ENCODE measurements at places on chromosomes 5 and 9.

DNA sequence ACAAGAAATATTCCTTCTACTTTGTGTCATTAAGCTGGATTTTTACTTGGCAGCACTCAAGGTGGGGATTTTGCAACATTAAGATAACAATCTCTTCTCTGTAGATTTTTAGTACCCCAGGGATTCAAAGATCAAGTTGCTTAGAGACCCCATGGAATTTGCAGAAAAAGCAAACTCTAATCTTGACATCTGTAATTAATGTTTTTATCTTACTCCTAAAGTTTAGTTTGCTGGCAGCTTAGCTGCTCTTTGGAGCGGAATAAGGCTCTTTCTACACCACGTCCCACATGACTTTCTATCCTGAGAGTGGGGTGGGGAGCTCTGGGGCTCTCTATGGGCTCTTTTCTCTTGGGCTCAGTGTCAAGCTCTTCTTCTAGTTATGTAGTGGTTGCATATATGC lies 21.7 kb upstream of the SPDL1 start:
- no peak for DNase-seq

- no peak for DNase-seq
These were observed 344.9 kb downstream of the ICE1 start for GRCh38 chr5:5767286-5767928.

DNA sequence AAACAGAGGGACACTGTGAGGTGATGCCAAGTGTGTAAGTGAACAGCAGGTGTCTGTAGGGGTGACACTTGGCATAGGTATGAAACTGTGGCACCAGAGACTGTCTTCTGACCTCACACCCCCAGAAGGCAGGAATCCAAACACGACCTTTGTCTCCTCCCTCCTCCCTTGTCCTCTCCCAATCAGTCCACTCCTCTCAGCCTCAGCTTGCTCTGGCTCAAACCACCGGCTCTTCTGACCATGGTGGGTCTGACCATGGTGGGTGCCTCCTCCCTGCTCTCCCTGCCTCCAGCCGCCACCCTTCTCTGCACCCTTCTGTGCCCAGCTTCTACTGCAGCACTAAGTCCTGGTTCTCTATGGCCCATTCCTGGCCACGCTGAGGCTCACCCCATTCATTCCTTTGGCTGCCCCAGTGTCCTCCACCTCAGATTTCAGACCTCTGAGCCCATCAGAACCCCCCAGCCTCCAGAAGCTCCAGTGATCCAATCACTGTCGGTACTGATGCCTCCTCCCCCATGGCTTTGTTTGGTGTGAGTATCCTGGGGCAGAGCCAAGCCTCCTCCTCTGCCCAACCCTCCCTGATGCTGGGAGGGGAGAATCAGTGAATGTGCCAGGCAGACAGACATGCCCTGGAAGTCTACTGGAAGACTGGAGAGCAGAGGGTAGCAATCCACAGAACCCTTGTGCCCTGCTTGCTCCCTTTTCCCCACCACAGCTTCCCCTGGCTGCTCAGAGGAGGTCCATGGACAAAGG lies 1.7 kb upstream of the ARID3C start:
- DNase-seq, result no peak

DNA sequence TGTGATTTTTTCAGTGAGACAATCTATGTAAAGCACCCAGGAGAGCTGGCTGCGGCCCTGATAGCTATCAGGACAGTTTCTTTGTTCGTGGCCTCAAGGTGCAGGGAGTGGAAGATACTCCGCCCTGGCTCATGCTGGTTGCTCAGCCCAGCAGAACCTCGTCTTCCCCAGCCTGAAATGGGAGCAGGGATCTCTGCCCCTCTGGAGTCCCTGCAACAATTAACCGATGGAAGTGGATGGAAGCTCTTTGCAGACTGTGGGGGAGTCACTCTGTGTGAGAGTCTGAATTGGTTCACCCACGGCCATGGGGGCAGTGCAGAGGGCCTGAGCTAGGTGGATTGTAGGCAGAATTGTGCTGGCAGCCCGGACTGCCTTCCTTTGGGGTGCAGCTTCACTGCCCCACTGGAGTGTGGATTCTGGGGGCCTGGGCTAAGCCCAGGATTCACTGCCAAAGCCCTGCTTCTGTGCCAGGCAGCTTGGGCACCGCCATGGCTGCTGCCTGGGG lies 2.8 kb downstream of the AIF1L start:
- DNase-seq, result no peak

DNA sequence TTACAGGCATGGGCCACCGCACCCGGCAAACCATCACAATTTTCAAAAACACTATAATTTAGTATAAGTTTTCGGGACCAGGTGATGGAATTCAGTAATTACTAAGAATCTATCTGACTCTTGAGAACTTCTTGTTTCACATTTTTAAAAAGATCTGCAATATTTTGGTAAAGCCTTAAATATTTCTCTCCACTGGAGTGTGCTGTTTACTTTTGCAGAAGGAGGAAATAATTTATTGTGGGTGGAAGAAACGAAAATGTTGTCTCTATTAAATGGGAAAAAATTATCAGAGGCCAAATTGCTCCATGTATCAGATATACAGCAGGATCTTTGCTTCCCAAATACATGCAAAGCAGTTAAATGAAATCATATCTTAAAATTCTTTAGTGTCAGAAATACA lies 566.8 kb upstream of the CYLC2 start:
- no peak for DNase-seq

GRCh38 chr9:18459962-18460584 lies 13.9 kb upstream of the ADAMTSL1 start:
- DNase-seq, result peak; percentile 86

DNA sequence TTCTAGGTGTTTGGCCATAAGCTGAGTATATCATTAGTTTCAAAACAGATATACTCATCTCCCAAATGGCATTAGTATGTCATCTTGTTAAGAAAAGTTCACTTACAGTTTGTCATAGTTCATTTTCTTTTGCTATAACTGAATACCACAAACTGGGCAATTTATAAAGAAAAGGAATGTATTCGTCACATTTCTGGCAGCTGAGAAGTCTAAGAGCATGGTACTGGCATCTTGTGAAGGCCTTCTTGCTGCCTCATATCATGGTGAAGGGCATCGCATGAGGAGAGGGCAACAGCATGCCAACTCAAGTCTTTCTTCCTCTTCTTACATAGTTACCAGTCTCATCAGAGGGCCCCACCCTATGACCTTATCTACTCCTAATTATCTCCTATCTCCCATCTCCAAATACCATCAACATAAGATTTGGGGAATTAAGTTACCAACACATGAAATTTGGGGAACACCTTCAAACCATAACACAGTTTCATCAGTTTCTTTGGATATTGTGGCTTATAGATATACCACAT lies 20.4 kb upstream of the ITGA1 start:
- peak; percentile 20 for DNase-seq

DNA sequence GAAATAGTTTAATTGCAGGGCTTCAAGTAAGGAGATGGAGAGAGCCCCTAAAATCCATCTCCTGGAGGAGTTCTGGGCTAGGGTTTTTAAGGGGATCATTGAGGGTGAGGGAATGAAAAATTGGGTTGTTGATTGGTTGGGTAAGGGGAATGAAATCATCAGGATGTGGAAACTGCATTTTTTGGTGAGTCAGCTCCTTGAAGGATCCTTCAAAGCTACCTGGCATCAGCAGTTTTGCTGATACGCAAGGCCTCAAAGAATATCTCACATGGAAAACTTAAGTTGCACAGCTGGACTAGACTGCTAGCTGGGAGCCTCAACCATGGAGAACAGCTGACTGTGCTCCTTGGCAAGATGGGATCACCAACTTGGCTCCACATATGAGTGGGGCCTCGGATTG lies 136.7 kb downstream of the FGF10 start:
- DNase-seq, result no peak

GRCh38 chr5:98784411-98784810 lies 10.9 kb downstream of the RGMB start:
- no peak for DNase-seq

DNA sequence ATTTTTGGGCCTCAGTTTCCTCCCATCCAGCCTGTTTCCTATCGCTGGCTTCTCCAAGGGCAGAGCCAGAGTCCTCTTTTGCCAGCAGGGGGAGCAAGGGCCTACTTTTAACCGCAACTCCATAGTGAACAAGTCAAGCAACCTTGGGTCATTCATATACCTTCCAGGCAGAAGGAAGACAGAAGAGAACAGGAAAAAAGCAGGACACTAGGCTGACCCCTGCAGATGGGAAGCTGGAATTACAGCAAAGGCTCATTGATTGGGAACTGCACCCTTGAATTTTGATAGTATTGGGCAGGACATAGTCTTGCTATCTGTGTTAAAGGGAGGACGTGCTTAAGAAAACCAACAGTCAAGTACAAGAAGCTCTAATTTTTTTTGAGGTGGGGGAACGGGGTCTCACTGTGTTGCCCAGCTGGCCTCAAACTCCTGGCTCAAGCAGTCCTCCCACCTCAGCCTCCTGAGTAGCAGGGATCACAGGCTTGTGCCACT lies 30.1 kb downstream of the QRFP start:
- DNase-seq, result peak; percentile 94

GRCh38 chr9:89518466-89519365 lies 20.8 kb upstream of the SEMA4D start:
- no peak for DNase-seq

DNA sequence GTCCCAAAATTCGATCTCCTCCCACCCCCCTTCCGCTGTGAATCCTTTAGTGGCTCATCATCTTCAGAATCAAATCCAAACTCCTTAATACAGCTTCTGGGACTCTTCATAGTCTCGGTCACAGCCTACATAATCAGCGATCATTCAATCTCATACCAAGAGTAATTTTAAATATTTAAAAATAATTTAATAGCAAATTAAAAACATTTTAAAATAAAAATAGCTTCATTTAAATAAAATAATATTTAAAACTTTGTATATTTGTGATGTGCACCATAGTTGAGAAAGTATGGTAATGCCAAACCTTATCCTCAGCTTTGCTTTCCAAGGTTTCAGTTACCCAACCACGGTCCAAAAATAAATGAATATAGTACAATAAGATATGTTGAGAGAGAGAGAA lies 70.0 kb upstream of the NR3C1 start:
- DNase-seq, result no peak

- peak; percentile 25 for DNase-seq
These were observed 32.3 kb upstream of the NRG2 start for GRCh38 chr5:140075371-140075770.

DNA sequence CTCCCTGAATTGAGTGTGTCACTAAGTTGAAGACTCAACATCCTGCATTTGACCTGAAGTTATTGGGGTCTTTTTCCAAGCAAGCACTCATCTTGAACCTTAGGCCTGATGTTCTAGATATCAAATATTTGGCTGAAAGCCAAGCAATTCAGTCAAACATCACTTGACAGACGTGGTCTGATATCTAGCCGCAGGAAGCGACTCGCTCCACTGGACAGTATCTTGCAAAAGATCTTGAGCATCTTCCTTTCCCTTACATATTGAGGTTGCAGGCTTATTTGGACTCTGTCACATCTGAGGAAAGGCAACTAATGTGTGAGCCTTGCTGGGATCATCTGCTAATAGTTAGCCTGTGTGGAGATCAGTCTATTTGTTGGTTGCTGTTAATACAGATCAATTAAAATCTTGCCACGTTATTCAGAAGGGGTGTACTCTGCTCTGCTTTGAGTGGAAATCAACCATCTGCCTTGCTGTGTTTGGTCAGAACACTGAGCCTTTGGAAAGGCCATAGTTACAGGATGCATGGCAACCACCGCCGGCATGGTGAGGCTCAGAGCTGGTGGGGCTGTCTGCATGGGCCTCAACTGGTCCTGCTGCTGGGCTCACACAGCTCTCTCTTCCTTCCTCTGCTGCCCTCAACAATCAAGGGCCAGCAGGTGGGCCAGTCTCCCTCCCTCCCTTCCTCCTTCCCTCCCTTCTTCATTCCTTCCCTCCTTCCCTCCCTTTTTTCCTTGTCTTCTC lies 166.9 kb upstream of the KLF9 start:
- DNase-seq, result no peak

DNA sequence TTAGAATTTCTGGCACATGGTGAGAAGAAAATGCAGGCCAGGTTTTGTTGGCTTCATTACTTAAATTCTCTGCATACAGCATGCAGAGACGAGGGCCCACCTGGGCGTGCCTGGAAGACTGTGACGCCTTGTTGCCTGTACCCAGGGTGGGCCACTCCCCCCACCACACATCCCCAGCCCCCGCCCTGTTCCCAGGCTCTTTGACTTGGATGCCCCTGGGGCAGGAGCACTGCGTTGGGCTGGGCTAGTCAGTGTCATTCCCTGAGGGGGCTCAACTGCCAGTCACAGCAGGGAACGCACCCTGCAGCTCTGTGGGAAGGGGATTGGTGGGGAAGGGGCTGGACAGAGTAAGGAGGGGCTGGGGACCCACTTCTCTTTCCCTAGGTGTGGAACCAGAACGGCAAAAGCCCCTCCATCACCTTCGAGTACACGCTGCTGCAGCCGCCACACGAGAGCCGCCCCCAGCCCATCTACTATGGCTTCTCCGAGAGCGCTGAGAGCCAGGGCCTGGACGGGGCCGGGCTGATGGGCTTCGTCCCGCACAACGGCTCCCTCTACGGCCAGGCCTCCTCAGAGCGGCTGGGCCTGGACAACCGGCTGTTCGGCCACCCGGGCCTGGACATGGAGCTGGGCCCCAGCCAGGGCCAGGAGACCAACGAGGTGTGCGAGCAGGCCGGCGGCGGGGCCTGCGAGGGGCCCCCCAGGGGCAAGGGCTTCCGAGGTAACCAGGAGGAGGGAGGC lies 19.6 kb downstream of the ADAMTSL2 start:
- DNase-seq, result no peak

- no peak for DNase-seq
These were observed 996.1 kb upstream of the COX7C start for GRCh38 chr5:85621668-85622067.

- no peak for DNase-seq
These were observed 142.4 kb downstream of the C9orf152 start for GRCh38 chr9:110065532-110065931.

- DNase-seq, result no peak
These were observed 439.0 kb downstream of the EBF1 start for GRCh38 chr5:158660726-158661125.

- no peak for DNase-seq
These were observed 55.4 kb upstream of the GARNL3 start for GRCh38 chr9:127209220-127209619.

DNA sequence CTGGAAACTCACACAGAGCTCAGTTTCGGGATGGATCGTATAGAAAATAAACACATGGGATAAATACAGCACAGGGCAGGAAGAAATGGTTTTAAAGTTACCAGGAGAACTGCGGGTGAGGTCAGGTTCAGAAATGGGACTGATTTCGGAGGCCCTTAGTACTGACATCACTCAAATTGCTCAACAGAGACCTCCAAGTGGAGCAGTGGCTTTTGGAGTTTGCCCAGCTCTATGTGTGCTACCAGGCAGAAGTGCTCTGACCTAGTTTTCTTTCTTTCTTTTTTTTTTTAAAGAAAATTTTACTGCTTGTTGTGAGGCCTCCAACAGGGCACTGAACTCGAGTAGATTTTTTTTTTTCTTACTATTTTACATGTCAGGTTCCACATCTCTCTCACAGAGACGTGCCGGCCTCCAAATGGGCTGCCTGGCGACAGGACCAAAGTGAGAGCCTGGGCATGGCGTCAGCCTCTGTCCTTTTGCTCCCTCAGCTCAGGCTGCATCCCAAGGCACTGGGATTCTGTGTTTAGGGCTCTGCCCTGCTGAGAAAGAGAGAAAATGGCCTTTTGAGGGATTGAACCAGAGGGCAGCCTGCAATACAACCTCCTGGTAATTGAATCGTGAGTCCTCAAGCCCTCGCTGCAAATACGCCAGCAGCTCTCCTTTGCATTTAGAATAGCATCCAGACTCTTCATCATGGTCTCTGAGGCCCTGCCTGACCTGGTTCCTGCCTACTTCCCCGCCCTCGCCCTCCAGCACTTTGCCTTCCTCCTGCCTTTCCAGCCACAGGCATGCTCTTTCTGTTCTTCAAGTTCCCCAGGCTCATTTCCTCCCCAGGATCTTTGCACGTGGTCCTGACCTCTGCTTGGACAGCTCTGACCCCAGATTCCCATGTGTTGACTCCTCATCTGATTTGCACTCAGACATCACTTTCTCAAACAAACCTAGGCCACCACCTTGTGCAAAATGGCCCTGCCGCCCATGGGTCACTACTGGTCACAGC lies 173.5 kb downstream of the FGF1 start:
- peak; percentile 77 for DNase-seq
